Glutamatergic neuron (in vitro differentiated cells): ENCODE measurements at places on chromosomes 6 and 20.

GRCh38 chr6:127637830-127638409, 60.9 kb downstream of the C6orf58 start:
- DNase-seq: no peak

GRCh38 chr6:29834564-29835436, 7.2 kb downstream of the HLA-G start:
- peak; percentile 72 for DNase-seq

DNA sequence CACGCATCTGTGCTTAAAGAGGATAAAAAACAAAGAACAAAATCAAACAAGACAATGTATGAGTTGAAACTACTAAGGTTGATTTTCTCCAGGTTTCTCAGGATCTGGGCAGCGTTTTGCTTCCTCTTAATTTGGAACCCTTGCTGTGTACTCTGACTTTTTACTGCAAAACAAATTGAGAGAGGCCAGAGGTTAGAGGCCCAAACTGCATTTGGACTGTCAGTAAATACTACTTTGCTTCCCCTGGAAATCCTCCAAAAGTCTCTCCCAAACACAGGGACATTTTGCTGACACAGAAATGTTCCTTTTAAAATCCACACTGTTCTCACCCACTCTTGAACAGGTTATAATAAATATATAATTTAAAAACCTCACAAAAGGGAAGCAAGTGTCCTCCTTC, 1.1 kb downstream of the ARG1 start:
- no peak for DNase-seq

DNA sequence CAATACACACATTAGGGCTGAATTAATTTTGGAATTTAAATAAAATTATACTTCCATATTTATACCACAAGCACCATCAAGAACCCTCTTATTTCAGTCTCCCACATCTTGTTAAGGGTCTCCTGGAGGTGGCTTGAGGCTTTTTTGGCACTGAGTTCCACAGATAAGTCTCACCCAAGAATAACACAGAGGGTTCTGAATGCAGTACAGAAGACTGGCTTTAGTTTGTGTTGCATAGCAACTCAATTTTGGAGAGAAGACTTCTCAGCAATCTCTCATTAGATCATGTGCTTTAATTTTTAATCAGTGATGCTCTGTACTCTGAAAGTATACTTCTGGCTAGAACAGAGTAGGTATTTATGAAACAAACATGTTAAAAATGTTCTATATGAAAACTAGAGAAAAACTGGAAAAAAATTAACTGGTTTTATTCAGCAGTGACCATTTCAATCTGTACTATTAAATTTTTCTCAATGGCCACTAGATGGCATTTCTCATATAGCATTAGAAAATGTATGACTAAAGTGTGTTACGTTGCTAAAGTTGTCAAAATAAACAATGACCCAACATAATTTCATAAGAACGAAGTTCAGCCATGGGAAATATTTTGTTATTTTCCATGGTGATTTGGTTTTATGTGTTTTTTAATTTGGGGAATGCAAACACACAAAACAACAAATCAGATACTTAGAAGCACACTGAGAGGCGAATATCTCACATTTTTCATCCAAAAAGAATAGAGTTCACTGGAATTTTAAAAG, 32.7 kb upstream of the MAP7 start:
- DNase-seq: no peak

- no peak for DNase-seq
These were observed 166.3 kb upstream of the SULF2 start for GRCh38 chr20:47951521-47951971.

DNA sequence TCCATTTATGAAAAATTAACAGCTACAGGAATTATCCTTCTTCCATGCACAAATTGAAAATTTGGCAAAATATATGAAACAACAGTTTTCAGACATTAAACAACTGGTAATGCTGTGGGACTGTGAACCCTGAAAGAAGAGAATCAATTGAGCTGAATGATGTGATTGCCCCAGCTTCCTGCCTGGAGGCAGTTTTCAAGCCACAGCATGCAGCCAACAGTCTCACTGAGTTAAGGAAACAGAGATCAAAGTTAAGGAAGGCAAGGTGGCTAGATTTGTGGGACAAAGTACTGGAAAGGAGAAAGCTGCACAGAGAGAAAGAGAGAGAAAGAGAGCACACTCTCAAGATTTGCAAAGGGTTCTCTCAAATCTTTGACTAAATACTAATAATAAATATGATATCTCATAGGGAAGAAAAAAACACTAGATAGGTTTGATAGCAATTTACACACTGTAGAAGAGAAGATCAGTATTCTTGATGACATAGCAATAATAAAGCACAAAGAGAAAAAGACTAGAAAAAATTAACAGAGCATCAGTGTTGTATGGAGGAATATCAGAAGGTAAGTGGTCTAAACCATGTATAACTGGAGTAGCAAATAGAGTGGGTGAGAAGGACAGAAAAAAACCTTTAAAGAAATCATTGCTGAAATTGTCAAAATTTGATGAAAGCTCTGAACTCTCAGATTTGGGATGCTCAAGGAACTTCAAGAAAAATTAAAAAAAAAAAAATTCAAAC, 70.1 kb upstream of the CNKSR3 start:
- DNase-seq: no peak

- no peak for DNase-seq
These were observed 31.8 kb downstream of the SLC13A3 start for GRCh38 chr20:46619445-46619844.

GRCh38 chr20:53934421-53935343, 135.7 kb downstream of the BCAS1 start:
- no peak for DNase-seq

- DNase-seq: no peak
These were observed 71.3 kb downstream of the ARHGAP18 start for GRCh38 chr6:129638686-129639085.

DNA sequence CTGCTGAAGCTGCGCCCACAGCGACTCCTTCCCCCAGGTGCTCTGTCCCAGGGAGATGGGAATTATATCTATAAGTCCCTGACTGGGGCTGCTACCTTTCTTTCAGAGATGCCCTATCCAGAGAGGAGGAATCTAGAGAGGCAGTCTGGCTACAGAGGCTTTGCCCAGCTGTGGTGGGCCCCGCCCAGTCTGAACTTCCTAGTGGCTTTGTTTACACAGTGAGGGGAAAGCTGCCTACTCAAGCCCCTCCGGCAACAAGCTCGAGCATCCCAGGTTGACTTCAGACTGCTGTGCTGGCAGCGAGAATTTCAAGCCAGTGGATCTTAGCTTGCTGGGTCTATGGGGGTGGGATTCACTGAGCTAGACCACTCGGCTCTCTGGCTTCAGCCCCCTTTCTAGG, 152.5 kb upstream of the MAP3K7 start:
- no peak for DNase-seq

- no peak for DNase-seq
These were observed 31.4 kb downstream of the RALGAPA2 start for GRCh38 chr20:20680991-20681508.

GRCh38 chr6:149941583-149942460, at the start of gene ULBP2:
Gene ULBP2, plus strand, starts transcription at chr6:149942014. Its CDS starts 59 bp downstream, at chr6:149942073.
- DNase-seq: peak; percentile 80

DNA sequence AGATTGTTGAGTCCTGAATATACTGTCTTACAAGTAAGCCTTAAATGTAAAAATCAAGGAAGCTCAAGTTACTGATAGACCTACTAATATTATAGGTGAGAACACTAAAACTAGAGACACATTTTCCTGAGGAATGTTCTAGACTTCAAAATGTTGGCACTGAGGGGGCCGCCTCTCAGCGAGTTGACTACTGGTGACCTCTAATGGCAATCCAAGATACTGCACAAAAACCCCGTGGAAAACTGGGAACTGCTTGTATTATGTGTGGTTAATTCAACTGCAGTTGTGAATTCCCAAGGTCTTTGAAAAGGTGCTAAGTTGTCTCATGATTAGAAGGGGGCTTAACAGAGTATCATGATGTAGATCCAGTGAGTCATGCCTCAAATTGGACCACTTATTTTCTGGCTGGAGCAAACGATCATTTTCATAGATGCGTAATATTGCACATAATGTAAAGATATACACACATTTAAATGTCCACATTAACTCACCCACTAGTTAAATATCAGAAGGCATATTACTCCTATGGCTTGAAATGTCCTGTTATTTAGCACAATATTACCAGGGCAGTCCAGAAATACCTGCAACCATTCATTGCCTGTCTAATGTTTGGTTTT, 336.2 kb downstream of the FOXA2 start:
- DNase-seq: peak; percentile 45

DNA sequence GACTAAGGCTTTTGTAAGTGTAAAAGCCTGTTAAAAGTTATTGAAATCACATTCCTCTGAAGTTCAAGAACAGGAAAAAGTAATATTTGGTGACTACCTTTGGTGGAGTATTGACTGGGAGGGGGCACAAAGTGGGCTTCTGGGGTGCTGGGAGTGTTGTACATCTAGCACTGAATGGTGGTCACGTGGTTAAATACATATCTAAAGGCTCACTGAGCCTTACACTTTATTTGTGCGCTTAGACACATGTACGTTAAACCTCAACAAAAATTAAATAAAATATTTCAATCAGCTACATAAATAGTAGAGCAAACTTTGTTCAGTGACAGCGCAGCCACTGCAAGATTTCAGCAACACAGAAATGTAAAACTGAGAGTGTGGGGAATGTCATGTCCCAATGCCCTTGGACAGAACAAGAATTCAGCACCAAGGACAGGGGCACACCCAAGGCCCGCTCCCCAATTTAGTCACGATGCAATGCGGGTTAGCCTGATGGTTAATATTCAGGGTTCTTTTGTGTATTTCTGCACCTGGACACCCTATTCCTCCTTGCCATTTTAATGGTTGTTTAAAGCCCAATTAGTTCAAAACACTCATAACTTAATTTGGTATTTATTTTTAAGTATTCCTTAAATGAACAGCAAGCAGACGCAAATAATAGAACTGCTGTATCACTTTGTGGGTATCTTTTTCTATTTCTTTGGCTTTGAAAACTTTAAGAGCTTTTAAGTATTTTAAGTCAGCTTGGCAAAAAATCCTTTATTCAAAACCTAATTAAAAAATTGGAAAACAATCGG, 37.4 kb downstream of the ANGPT4 start:
- DNase-seq: no peak

- DNase-seq: no peak
These were observed 472 bp upstream of the PAQR8 start for GRCh38 chr6:52361414-52361944.

- DNase-seq: peak; percentile 53
These were observed 11.8 kb downstream of the SMOC2 start for GRCh38 chr6:168452685-168453377.

DNA sequence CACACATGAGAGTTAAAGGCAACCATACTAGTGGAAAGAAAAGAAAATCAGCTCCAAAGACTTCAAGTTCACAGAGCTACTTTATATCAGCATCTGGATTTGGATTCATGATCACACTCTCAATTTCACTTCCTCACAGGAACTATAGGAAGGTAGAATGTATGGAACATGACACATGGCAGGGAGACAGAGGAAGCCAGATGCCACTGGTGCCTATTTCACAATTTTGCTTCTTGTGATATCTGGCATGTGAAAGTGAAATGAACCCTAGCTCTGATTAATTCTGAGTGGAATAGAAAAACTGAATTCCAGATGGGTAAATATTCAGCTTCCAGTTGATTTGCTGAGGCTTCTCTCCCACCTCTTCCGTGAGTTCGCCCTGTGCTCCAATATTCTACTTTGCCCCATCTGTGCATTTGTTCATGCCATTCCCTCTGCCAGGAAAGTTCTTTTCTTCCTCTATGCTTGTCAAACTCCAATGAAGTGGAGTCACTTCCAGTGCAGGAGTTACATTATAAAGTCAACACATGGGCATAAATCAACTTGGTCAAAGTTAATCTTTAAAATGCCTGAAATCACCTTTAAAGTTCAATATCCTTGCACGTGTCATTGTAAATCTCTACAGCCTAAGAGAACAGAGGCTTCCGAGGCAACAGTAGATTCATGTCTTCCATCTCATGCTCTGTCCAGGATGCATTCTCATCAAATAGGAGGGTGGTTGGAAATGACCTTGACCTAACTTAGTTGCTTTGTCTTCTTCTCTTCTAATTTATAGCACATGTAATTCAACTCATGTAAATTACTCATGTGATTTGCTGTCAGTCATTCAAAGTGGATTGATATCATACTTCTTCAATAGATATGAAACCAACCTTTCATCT, 275.3 kb downstream of the HIVEP2 start:
- DNase-seq: no peak

DNA sequence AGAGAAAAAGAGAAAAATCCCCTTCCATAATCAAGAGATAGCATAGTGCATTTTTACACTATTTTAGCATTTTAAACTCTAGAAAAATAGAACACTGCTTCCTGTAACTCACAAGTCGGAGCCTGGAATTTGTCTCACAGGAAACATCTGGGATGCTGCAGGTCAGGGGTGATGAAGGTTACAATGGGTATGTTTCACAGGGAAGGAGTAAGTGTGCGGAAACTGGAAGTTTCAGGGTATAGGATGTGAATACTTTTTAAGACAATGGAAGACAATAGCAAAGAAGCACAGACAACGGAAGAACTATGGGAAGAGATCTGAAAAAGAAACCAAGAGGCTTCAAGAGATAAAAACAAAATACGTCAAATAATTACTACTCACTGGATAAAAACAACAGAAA, 361.0 kb upstream of the MARCKS start:
- DNase-seq: no peak

DNA sequence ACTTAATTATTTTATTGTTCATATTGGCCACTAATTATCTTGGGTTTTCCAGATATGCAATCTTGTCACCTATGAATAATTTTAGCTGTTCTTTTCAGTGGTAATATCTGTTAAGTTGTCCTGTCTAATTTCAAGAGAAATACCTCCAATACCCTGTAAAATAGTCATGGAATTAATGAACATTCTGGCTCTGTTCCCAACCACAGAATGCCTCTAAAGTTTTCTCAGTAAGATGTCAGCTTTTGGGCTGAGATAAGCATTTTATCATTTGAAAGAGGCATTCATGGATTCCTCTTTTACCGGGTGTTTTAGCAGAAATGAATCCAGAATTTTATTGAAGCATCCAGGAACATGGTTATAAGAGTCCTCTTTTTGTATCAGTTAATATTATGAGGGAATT, 109.3 kb downstream of the WDR27 start:
- no peak for DNase-seq

- DNase-seq: no peak
These were observed 32.0 kb downstream of the DIDO1 start for GRCh38 chr20:62894261-62894660.

DNA sequence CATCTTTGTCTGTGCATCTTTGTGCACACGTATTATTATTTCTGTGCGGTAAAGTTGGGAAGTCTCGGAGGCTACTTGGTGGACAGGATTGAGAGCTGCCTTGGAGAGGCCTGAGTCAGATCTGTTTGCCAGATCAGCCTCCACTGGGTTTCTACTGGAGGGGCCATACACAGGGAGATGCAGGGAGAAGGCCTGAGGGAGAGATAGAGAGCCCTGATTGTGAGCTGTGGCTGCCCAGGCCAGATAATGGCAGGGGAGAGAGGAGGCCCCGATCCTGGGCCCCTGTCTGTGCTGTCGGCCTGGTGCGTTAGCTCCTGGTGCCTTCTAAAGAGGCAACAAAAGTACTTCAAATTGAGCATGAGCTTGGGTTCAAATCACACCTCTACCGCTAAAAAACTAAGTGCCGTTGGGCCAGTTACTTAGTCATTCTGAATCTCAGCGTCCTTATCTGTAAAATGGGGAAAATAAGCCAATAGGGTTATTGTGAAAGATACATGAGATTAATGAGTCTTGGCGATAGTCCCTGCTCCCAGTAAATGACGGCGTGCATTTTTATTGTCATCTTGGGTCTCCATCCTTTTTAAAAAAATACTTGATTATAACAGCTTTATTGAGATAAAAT, 27.6 kb upstream of the ADA start:
- DNase-seq: no peak
